Hepatocyte (in vitro differentiated cells): ENCODE measurements at places on chromosomes 4 and X. TPM values are rescaled to one million over a fixed set of nuclear protein-coding genes. Genes with fewer than 3 reads are reported as not detected.

- DNase-seq = no peak
Measured at GRCh38 chr4:155491336-155492120, 114.8 kb upstream of the MAP9 start.

DNA sequence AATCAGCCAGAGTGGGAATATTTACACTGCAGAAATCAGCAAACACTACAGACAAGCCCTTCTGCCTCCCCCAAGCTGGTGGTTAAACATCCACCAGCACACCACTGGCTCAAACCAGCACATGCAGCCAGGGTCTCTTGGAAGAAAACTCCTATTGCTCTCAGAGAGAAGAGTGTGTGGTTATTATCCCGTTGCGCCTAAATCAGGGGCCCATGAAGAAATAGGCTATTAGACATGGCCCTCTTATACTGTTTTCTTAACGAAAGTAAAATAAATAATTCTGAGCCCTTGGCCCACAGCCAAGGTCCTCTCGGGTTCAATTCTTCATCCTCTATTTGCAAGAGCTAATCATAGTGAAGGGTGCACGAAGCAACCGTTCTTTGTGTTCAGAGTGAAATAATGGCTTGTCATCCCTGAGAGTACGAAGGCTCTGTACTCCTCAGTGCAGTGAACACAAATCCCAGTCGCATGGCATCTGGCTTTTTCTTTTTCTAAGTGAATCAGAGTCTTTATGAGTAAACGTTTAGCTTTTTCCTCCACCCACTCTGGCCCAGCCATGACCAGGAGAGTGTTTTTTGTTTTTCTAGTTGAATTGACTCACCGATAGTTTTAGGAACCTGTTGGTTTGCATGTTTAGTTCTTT, 33.4 kb upstream of the RBM47 start:
- DNase-seq = peak; percentile 65

GRCh38 chrX:142204522-142205433, at the start of gene MAGEC2:
TSS of gene MAGEC2 (minus strand) at chrX:142205290. CDS start at chrX:142203987, 1,303 bp downstream.
- no peak for DNase-seq

DDIT4L gene
- 3.6 and 4.4 TPM in 2 replicates for total RNA-seq

SLC16A2 gene
- total RNA-seq = 11.2 and 13.8 TPM in 2 replicates
